ENCODE measurements at places on chromosomes 11 and 22.

- DNase-seq, result no peak
These were observed 1.5 kb upstream of the SMPD1 start for GRCh38 chr11:6388748-6389147.

DNA sequence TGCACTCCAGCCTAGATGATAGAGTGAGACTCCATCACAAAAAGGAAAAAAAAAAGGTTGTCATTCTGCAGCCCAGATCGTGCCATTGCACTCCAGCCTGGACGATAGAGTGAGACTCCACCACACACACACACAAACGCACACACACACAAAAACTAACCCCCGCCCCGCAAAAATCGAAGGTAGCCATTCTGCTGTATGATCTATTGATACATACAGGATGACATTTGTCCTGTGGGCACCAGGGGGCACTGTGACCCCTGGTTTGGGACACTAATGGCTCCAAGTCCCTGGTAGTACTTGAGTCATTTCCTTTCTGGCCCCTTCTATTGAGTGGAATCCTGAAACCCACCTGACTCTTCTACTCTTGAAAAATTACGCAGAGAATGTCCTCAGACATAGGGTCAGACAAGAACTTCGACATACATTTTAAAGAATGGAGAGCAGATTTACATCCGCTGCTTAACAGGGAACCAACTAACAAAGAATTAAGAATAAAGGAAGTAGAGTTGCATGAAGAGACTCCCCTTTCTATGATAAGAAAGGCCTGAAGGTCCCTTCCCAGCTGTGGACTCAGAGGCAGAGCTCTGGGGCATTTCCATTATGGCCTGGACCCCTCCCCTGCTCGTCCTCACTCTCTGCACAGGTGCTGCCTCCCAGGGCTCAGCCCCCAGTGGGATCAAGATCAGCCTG, 35.0 kb upstream of the PRAME start:
- no peak for DNase-seq

- no peak for DNase-seq
These were observed 29.8 kb downstream of the TBC1D22A start for GRCh38 chr22:46792061-46792796.

GRCh38 chr11:10042699-10043098, 251.3 kb downstream of the SBF2 start:
- no peak for DNase-seq

GRCh38 chr11:128878455-128878854, 11.4 kb upstream of the KCNJ1 start:
- no peak for DNase-seq

DNA sequence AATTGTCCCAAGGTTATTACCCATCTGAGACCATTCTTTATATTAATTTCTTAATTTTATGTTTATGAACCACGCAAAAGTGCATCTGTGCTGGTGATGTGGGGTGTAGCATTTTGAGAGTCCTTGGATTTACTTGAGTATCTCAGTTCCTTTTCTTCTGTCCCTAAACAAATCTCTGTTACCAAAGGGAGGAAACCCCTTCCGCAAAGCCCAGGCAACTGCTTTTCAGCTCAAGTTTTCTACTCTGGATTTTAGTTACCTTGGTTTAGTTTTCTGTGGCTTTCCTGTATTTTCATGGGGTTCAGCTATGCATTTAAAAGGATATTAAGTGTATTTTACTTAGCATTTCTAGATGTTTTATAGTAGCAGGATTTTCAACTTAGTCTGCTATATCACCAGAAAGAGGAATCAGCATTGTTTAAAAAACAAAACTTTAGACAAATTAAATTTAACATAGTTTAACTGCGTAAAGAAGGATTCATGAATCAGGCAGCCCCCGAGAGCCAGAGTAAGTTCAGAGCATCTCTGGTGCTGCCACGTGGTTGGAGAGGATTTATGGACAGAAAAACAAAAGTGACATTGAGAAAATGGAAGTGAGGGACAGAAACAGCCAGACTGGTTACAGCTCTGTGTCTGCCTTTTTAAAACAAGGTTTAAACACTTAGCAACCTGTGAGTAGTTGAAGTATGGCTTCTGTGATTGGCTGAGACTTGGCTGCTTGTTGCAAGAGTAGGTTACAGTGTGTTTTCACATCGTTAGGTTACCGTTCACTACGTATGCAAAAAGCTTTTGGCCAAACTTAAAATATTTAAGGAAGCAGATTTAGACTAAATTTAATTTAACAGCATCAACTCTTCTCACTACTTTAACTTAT, 9.6 kb downstream of the ADM start:
- DNase-seq, result peak; percentile 71

GRCh38 chr22:30596886-30597285, 5.2 kb upstream of the PES1 start:
- DNase-seq, result no peak

- no peak for DNase-seq
These were observed 18.4 kb upstream of the OR4C5 start for GRCh38 chr11:48384670-48385069.
